ENCODE measurements at places on chromosomes 16 and 17.

DNA sequence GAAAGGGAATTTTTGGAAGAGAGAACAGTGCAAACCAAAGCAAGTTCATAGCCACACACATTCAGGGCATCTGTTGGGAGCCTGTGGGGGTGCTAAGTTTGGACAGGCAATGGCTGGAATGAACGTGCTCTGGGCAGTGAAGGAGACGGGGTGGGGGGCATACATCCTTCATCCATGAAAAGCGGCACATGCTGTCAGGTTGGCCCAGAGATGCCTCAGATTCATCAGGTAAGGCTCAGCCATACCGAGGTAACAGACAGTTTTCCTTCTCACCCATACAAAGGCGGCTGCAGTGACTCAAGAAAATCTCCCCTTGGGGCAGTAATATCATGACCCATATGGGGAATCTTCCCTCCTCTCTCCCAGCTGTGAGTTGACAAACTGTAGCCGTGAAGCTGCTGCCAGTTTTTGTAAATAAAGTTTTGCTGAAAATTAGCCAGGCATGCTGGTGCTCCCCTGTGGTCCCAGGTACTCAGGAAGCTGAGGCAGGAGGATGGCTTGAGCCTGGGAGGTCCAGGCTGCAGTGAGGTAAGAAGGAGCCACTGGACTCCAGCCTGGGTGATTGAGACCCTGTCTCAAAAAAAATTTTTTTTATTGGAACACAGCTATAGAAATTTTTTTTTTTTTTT is 9.2 kb upstream of the UBALD2 start:
- no peak for DNase-seq

GRCh38 chr16:64489449-64489848 is 632.4 kb downstream of the CDH11 start:
- no peak for DNase-seq

DNA sequence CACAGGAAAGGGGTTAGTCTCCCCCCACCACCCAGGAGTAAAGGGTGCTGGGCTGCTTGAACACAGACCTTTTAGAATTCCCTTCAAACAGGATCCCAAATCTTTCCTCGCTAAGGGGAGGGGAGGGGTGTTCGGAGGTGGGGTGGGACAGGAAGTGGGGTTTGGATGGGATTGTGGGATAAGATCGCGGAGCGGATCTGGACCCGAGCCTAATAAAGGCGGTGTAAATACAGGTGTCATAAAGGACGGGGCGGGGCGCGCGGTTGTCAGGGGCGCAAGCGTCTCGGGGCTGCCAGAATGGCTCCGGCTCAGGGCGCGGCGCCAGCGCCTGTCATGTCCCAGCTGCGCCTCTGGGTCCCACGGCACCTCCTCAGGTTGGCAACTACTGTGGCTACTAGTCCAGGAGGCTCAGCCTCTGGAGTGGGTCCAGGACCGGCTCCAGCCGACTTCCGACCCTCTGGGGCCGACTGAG is 59.8 kb upstream of the FBXO47 start:
- DNase-seq, result no peak

DNA sequence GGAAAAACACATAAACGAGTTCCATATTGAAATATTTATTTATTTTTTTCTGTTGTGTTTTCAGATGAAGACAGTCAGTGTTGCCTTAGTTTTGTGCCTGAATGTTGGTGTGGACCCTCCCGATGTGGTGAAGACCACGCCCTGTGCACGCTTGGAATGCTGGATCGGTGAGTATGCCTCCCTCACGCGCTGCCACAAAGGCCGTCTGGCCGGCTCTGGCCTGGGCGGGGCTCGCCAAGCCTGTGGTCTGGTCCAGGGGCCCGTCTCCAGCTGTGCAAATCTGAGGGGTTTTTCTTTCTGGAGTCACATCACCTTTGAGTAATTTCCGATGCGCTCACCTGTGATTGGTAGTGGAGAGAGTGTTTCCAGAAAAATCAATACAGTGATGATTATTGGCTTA is 81.0 kb downstream of the RPTOR start:
- no peak for DNase-seq

Data from AG04449 (cell line).